ENCODE measurements at places on chromosomes 6 and 20.
A peak's percentile ranks its signal among the peaks of the same experiment; 100 is the strongest.

GRCh38 chr20:56855708-56856107 lies 226.6 kb downstream of the TFAP2C start:
- no peak for DNase-seq

GRCh38 chr6:92369309-92369708 lies 1050.0 kb downstream of the EPHA7 start:
- no peak for DNase-seq

DNA sequence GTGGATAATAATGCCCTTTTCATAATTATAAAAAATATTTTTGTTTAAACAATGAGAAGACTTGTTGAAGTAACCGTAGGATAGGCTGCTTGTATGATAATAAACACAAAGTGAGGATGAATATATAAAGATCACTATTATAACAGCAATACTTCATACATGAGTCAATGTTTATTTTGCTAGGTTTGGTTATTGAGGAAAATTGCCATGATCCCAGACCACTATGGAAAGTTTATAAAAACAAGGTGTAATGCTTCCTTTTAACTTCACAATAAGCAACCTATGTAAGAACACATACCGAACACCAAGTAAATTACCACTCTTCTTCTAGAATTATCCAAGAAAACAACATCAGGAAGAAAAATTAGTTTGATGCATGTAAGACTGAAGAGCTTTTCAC lies 495.3 kb upstream of the RNF217 start:
- peak; percentile 28 for DNase-seq

GRCh38 chr6:97572943-97573342 lies 289.9 kb upstream of the MMS22L start:
- no peak for DNase-seq

- no peak for DNase-seq
Observed at GRCh38 chr6:168139121-168139520, 60.1 kb upstream of the FRMD1 start.

DNA sequence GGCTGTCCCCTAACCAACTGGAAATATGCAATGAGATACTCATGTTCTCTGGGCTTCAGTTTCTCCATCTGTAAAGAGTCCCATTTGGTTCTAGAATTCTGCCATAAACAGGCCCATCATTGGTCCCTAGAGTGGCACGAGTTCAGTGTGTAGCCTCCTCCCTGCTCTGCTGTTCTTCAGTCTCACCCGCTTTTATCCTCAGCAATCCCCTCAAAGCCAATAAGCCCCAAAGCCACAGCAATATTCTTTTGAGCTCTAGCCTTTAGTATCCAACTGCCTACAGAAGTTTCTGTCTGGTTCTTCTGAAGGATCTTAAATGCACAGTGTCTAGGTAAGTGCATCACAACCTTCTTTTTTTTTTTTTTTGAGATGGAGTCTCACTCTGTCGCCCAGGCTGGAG lies 9.8 kb upstream of the MRPS18A start:
- DNase-seq = no peak

GRCh38 chr6:109478841-109479624 lies 4.0 kb downstream of the ZBTB24 start:
- DNase-seq = no peak

- peak; percentile 94 for DNase-seq
Observed at GRCh38 chr20:33812152-33812849, 1.2 kb downstream of the CHMP4B start.

- DNase-seq = no peak
Observed at GRCh38 chr20:25230166-25230831, 17.6 kb upstream of the PYGB start.

- no peak for DNase-seq
Observed at GRCh38 chr20:59412875-59413284, 112.5 kb downstream of the EDN3 start.

DNA sequence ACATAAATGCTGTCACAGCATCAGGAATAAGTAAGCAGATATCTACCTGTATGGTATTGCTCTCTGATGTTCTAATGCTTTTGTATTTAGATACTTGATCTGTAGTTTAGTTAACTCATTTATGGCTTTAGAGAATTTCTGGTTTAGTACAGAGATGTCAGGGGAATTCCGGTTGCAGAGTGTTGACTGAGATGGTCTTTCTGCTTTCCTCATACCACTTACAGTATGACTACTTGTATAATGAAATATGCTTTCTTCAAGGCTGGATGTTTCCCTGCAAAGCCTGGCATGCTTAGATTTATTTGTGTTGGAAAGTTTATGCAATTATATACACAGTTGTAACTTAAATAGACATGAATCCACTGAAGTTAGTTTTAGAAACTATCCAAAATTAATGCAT lies 278.4 kb downstream of the CDH26 start:
- DNase-seq = no peak

GRCh38 chr20:34302312-34302722 lies 838 bp downstream of the AHCY start:
- peak; percentile 61 for DNase-seq

DNA sequence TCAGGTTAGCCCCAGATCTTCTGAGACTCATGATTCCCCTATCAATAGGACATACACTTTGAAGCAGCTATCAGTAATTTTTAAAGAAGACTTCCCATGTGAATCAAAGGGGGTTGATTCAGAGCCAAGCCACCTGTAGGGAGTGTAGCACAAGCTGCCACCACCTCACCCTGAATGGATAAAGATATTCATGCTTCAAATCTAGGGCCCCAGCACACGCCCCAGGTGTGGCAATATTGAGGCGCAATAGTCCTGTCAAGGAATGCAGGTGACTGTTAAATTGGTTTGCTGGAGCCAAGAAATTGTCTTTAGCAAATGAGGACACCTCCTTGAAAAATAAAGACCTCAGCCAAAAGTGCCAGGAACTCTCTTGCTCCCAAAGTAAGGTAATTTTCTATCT lies 404.4 kb downstream of the MAFB start:
- no peak for DNase-seq

- peak; percentile 2 for DNase-seq
Observed at GRCh38 chr6:161836643-161837448, 563.0 kb upstream of the AGPAT4 start.

DNA sequence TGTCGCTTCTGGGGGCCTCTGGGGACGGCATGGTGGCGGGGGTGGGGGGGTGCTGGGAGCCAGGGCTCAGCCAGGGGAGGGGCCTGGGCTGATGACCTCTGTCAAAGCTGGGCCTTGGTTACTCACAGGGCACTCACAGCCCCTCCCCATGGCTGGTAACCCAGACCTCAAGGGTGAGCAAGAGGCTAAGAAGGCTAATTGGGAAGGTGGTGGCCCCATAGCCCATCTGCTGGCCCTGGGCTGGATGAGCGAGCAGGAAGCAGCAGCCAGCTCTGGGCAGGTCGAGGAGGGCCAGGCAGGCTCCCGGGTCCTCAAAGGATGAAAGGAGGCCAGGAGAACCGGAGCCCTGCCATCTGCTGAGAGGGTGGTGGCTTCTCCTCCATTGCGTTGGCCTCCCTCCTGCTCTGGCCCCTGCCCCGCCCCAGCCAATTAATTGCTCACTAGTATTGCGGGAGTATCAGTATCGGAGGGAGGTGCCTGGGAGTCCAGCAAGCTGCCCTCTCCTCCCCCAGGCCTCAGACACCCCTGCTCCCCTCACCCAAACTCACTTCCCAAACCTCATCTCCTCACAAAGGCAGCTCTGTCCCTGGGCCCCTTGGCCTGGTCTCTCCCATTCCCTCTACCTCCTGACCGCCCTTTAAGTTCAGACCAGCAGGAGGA lies 1.0 kb upstream of the CDSN start:
- no peak for DNase-seq

- peak; percentile 81 for DNase-seq
Observed at GRCh38 chr6:79453558-79454042, 83.6 kb downstream of the LCA5 start.

DNA sequence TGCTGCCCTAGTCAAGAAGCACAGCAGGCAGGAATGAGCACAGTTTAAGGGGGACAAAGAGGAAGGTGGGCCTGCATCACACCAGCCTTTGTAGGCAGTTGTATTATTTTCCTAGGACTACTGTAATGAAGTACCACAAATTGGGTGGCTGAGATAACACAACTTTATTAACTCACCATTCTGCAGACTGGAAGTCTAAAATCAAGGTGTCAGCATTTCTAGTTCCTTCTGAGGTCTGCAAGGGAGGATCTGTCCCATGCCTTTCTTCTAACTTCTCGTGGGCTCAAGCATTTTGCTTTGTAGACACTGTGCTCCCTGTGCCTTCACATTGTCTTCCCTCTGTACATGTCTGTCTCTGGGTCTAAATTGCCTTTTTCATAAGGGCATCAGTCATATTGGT lies 488.5 kb upstream of the JARID2 start:
- DNase-seq = no peak

GRCh38 chr6:2178125-2178524 lies 67.3 kb downstream of the GMDS start:
- no peak for DNase-seq

- no peak for DNase-seq
Observed at GRCh38 chr6:166779381-166779780, 152.3 kb upstream of the RPS6KA2 start.

DNA sequence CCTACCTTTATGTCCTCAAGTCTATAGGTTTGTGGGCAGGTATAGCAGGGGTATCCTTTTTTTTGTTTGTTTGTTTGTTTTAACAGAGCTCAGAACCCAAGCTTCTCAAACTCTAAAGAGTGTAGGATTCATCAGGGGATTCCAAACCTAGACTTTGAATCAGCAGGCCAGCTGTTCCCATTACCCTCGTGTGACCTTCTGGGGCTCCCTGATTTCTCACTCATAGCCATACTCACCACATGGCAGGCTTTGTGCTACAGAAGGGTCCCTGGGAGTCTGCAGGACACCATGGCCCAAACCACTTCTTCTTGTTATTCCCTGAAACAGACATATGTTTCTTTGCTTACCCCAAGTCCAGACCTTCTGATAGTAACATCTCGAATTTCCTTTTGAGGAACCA lies 350.8 kb upstream of the TSHZ2 start:
- no peak for DNase-seq

- DNase-seq = peak; percentile 83
Observed at GRCh38 chr6:43491750-43492661, 14.6 kb downstream of the TJAP1 start.

GRCh38 chr20:19482726-19483125 lies 270.3 kb downstream of the SLC24A3 start:
- no peak for DNase-seq

- no peak for DNase-seq
Observed at GRCh38 chr6:128719786-128720185, 163.2 kb upstream of the LAMA2 start.

- no peak for DNase-seq
Observed at GRCh38 chr6:71642120-71642519, 244.2 kb upstream of the RIMS1 start.

DNA sequence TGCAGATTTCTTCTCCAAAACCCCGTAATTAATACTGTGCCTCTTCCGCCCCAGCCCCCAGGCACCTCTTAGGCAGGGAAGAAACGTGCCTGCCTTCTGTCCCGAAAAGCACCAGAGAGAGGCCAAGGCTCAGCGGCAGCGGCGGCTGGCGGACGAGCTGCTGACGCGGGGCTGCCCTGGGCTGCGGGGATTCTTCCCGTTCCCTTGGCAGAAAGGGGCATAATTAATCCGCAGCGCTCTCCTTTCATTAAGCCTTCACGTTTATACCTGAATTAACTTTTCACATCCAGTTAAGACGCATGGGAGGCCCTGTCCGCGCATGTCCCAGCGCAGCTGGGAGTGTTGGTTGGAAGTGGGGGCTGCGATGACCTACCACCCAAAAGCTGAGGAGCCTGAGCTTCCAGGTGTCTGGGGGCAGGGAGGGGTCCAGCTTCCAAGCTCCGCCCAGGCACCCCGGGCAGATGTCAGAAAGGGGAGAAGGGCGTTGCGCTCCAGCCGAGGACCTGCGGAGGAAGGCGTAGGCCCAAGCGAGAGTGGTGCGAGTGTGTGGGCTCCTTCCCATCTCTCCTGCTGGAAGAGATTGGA lies 167.4 kb upstream of the LRFN2 start:
- DNase-seq = no peak

DNA sequence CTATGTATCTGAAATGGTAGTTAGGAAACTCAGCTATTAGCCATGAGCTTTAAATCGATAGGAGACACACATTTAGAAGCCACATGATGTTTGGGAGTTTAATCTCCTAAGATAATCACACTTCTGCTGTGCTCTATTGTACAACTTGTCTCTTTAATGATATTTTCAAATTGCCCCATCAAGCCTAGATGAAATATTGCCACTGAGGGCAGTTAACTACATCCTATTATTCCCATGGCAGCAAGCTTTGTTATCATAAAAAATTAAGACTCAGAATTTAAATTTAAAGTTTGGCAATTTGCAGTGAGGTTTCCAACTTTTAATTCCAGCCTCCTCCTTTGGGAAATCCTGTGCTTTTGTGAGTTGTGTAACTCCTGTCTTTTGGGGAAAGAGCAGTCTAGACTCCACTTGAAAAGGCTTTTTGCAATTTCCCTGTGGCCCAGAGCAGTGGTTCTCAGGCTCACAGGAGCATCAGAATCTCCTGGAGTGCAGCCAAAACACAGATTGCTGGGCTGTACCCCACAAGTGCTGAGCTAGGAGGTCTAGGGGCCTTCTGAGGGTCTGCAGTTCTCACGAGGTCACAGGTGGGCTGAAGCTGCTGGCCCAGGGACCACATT lies 792.4 kb downstream of the QKI start:
- DNase-seq = no peak

DNA sequence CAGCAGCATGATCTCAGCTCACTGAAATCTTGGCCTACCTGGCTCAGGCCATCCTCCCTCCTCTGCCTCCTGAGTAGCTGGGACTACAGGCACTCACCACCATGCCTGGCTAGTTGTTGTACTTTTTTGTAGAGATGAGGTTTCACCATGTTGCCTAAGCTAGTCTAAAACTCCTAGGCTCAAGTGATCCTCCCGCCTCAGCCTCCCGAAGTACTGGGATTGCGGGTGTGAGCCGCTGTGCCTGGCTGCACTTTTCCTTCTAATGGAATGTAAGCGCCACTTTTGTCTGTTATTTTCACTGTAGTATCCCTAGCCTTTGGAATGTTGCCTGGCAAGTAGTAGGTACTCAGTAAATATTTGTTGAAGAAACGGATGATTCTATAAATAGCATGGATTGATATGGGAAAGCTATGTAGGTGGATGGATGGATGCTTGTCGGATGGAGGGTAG lies 10.4 kb upstream of the TRIB3 start:
- no peak for DNase-seq

DNA sequence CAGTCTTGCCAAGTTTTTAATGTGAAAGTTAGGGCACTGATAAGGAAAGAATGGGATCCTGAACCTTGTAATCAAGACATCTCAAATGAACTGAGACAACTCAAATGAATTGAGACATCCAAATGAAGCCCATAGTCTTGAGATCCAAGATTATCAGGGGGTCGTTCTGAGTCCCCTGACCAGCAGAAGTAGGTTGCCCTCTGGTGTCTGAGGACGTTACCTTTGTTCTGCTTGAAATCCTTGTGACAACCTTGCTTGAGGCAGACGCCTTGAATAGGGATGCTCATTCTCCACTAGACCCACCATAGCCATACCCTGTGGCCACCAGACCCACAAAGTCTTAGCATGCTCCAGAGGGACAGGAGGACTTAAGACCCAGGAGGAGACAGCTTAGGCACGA lies 37.7 kb downstream of the ZBTB9 start:
- DNase-seq = no peak

DNA sequence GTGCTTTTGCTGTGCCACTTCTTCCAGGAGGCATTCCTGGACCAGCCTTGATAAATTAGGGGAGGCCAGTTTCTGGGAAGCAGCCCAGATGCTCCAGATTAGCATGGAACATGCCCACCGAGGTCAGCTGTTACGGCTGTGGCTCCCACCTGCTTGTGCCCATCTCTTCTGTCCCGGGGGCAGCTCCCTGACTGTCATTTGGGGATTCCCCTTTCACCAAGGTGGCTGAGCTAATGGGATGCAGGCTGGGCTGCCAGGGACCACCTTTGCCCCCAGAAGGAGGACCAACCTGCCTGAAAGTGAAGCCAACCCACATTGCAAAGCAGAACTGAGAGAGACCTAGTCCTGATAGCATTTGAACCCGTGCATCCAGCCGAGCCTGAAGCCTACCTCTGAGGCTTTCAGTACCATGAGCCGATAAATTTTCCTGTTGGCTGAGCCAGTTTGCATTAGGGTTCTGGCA lies 85.3 kb downstream of the PTPN1 start:
- no peak for DNase-seq

All from iris pigment epithelial cell (primary cell).